RCC 7860 (cell line): ENCODE measurements at places on chromosomes 2 and 18.

DNA sequence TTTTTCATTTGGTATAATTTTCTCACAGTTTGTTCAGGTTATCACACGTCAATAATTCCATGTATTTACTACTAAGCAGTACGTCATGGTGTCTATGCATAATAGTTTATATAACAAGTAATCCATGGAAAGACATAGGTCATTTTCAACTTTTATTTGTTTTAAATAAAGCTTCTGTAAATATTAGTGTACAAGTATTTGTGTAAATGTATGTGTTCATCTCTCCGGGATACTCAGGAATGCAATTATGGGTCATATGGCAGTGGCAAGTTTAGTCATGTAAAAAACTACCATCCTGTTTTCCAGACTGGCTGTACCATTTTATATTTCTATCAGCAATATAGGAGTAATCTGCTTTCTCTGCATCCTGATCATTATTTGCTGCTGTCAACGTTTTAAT lies 231.1 kb upstream of the ZNF804A start:
- DNase-seq = no peak

GRCh38 chr18:49920731-49921130 lies 107.4 kb upstream of the ACAA2 start:
- peak; percentile 79 for DNase-seq

DNA sequence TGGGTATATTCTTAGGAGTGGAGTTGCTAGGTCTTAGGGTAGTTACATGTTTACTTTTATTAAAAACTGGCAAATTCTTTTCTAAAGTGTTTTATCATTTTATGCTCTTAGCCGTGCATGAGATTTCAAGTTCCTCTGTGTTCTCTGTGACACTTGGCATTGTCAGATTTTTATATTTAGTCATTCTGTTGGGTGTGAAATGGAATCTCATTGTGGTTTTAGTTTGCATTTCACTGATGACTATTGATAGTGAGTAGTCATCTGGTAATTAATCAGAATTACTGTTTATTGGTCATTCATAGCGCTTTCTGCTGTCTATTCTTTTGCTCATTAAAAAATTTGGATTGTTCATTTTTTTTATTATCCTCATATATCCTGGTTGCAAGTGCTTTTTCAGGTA lies 34.1 kb downstream of the RAB3GAP1 start:
- no peak for DNase-seq

- DNase-seq = peak; percentile 22
These were observed 49.5 kb downstream of the KCNE4 start for GRCh38 chr2:223101340-223102039.

- no peak for DNase-seq
These were observed 671.9 kb upstream of the SOX11 start for GRCh38 chr2:5020116-5020875.

DNA sequence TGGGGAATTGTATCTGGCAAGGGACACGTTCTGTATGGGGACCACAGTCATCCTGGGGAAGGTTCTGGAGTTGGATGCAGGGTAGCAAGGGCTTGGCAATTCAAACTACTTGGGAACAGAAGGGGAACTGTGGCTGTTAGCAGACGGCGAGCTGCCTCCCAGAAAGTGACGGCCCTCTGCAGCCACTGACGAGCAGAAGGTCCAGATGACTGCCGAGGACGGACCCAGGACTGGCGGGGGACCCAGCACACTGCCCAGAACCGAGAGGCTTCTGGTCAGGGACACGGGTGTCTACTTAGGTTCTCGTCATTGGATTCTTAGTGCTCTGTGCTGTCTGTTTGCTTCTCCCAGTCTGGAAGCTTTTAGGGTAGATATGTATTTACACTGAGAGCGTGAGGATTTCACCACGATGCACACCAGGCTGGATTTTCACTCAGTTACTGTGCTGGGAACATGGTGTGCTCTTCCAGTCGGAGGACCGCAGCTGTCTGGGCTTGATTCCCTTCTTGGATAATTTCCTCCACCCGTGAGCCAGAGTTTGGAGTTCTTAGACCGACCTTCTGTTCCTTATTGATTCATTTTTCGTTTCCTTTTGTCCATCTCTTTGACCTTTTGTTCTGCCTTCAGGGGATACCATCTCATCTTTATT lies 13.4 kb downstream of the GPR35 start:
- DNase-seq = no peak

DNA sequence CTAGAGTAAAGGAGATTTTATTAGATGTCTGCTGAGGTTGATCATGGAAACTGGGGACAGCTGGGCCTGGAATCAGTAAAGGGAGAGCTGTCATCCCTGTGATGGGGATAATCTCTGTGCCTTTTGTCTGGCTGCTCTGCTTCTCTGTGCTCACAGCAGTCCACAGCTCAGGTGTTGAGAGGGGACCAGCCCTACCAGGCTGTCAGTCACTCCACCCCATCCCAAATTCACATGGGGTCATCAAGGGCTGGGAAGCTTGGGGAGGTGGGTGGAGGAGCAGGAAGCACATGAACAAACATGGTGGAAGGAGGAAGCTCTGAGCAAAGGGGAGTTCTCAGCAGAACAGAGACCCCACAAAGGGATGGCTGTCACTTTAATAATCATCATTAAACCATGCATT lies 13.7 kb upstream of the LRRFIP1 start:
- DNase-seq = no peak

DNA sequence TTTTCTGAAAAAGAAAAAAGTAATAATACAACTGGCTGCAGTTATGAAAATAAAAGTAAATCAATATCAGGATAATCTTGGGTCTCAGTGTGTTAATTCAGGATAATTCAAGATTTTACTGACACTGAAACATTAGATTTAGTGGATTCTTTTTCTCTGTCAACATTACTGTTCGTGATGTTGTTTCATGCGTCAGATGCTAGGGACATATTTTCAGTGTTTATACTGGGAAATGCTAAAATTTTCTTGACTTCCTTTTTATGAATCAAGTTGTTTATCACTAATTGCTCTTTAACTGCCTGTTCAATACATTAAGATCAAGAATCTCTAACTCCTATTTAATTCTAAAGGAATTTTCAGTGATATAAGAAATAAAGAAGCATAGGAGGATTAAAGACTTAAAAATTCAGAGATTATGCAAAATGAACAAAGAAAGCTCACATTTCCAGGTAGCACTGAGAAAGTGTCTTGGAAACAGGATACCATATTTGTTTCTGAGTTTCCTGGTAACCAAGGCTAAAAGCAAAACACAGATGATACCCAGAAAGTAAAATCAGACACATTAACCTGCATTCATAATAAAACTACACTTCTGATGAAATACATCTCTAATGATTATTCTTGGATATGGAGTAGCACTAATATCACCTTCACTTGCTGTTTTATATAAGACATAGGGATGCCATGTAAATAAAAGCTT lies 174.0 kb downstream of the ARL4C start:
- DNase-seq = no peak

GRCh38 chr2:170396799-170397459 lies 219.0 kb downstream of the MYO3B start:
- DNase-seq = peak; percentile 21

GRCh38 chr2:144256996-144257707 lies 262.8 kb downstream of the ZEB2 start:
- DNase-seq = no peak

DNA sequence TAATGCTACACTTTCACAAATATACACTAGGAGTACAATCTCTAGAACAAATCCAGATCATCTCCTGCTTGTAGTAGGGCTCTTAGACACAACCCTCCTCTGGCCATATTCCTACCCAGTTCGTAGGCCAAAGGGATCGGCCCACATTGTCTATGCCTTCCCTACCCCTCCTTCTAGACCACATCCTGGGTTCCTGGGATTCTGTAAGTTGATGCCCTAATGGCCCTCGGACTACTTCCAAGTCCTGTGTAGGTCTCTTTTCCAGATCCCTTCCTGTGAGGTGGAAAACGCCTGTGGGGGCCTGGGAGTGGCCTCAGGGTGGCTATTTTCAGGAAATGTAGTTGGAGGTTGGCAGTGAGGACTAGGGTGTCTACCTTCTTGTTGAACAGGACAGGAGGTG lies 289.7 kb downstream of the ZNF385B start:
- DNase-seq = no peak

- no peak for DNase-seq
These were observed 215.0 kb downstream of the MYCN start for GRCh38 chr2:16155366-16155765.

DNA sequence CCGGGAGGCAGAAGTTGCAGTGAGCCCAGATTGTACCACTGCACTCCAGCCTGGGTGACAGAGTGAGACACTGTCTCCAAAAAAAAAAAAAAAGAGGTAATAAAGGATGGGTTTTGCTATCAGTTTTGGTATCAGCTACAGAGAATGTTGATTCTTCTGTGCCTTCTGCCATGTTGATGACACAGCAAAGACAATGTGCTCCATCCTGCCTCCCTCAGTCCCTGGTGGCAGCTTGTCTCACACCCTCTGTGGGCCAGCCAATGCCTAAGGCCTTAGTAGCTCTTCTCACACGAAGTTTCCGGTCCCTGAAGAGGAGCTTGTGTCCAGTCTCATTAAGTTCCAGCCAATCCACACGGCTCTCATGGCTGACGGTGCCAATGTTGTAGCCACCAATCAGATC lies 17.6 kb downstream of the IFT172 start:
- no peak for DNase-seq

- no peak for DNase-seq
These were observed 14.5 kb downstream of the OSBPL6 start for GRCh38 chr2:178208817-178209216.

GRCh38 chr2:105070010-105070865 lies 32.4 kb downstream of the MRPS9 start:
- no peak for DNase-seq

GRCh38 chr2:235843591-235844395 lies 324.4 kb downstream of the GBX2 start:
- no peak for DNase-seq

GRCh38 chr2:135607561-135607960 lies 76.3 kb downstream of the R3HDM1 start:
- DNase-seq = no peak

GRCh38 chr2:9268301-9269080 lies 61.9 kb downstream of the ASAP2 start:
- DNase-seq = no peak

DNA sequence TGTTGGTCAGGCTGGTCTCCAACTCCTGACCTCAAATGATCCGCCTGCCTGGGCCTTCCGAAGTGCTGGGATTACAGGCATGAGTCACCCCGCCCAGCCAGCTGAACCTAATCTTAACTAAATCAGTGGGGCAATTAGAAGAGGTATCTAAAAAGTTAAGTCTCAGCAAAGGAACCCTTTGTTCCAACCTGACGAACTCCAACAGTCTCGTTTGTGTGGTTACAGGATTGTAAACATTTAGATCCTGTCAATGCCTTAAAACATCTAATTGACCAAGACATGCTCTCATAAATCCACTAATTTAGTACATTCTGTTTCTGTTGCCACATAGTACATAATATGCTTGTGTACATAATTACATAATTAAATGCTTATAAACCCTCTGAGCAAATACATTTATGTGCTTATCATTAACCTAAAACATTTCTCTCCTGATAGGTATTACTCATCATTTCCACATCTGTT lies 31.1 kb upstream of the STK39 start:
- DNase-seq = peak; percentile 48

DNA sequence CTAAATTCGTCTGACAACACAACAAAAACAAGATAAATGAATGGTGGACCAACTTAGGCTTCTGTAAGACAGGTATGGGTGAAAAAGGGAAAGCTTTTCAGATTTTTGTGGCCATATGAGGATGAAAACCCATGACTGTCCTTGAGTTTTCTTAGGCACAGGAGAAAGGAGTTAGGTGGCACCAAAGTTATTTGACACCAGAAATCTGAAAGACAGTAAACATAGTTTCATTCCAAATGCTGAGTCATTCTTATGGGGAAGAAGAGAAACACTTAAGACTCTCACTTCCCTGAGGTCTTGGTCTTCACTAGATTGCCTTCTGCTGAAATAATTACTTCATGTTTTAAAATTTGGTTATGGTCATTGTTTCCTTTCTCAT lies 5.2 kb upstream of the GPD2 start:
- DNase-seq = peak; percentile 47

- DNase-seq = no peak
These were observed 260.8 kb upstream of the HDAC4 start for GRCh38 chr2:239661334-239662312.

- DNase-seq = no peak
These were observed 37.2 kb upstream of the APCDD1 start for GRCh38 chr18:10417191-10417590.

DNA sequence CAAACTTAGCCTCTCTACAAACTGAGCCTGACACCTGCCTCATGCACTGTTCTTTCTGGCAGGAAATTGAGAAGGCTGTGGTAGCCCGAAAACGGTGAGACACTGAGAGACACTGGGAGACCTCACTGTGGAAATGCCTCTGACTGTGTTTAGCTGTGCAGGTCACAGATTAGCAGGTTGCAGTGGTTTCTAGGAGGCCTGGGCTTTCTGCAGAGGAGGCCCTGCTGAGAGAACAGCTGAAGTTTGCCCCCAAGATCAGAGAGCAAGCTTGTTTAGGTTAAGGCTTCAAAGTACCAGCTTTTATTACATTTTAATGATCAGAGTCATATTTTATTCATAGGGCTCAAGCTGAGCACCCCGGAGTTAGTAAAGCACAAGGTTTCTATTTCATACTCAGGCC lies 68.7 kb upstream of the LYPD6 start:
- DNase-seq = no peak

GRCh38 chr2:28640260-28640907 lies 111.2 kb upstream of the PPP1CB start:
- DNase-seq = no peak

- DNase-seq = peak; percentile 60
These were observed 49.6 kb upstream of the ITSN2 start for GRCh38 chr2:24409700-24410556.

DNA sequence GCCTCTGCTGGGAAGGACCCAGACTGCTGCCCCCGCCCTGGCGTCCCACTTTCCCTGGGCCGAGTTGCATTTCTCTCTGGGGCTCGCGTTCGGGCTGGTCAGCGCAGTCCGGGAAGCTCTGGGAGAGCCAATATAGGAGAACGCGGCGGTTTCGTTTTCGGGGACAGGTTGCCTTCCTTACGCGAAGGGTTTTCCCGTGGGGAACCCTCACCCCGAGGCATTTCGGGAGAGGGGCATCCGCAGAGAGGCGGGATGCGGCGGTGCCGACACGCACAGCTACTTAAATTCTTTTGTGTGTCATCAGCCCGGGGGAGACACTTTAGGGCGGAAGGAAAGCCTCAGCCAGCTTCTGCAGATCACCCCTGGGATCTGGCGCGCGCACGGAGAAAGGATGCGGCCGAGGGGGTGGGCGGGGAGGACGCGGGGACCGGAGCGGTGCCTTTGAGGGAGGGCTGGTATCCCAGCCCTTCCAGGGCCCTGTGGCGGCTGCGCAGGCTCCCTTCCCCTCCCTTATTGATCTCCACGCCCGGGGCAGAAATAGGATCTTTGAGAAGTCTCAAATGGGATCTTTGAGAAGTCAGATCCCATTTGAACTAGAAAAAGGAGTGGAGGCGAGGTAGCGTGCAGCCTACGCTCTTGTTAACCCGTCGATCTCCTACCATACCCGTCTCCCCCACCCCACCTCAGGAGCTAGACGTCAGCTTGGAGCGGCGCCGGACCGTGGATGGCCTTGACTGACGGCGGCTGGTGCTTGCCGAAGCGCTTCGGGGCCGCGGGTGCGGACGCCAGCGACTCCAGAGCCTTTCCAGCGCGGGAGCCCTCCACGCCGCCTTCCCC lies 1.2 kb downstream of the GATA6 start:
- DNase-seq = peak; percentile 5

- no peak for DNase-seq
These were observed 167.6 kb upstream of the NYAP2 start for GRCh38 chr2:225231900-225232299.

- DNase-seq = no peak
These were observed 416.1 kb downstream of the RNF144A start for GRCh38 chr2:7333189-7333765.

- no peak for DNase-seq
These were observed 121.5 kb upstream of the CDCA7 start for GRCh38 chr2:173232956-173233744.
